ENCODE measurements at places on chromosomes 2 and 18.

DNA sequence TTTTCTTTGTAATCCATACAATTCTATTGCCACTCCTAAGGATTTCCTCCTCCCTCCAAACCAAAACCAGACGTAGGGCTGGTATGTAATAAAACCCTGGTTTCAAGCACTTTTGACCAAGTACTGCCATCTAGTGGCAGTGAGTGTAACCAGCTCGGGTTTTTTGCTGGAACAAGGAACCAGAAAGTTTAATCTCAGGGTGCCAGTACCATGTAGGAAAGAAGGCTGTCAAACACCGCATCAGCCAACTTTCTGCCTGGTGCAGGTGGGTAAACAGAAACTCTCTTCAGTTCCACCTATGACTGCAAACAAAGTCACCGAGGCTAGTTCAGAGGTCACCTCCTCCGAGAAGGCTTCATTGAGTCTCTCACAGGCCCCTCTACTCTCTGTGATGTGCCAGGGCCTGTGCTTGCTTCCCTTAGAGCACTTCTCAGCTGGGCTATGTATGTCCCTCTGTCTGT is 10.2 kb upstream of the THNSL2 start:
- peak; percentile 42 for DNase-seq

DNA sequence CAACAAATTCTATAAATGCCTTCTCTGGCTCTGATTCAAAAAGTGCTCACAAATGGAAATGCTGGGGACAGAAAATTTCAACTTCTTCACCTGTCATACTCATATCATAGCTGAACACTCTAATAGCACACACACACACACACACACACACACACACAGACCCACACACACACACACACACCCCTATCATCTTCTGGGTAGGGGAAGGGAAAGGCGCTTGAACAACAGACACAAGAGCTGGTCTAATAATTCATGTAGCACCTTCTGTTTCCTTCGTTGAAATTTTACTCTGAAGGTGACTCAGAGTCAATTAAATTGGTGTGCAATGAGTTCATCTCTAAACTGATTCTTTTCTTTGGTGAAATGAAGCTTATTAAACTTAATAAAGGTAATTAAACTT is 32.9 kb downstream of the CD28 start:
- no peak for DNase-seq

- no peak for DNase-seq
Observed at GRCh38 chr2:13584020-13584419, 867.3 kb downstream of the TRIB2 start.

DNA sequence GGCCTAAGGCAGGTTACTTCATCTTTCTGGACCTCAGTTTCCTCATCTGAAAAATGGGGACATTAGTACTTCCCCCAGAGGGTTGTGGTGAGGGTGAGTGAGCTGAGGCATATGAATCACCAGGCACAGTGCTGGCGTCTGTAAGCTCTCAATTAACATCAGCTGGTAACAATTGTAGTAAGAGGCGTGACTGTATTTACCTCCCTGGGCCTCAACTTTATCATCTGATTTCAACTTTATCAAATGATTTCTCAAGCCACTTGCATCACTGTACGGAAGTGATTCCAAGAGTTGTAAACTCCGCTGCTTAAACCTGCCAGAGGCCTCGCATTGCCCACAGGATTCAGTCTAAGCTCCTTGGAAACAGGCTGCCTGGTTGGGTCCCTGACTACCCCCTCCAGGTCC is 53.6 kb upstream of the PKDCC start:
- DNase-seq = no peak

- no peak for DNase-seq
Observed at GRCh38 chr2:140630557-140630956, 1500.3 kb downstream of the LRP1B start.

- no peak for DNase-seq
Observed at GRCh38 chr2:110124038-110124825, 8.6 kb upstream of the MALL start.

- no peak for DNase-seq
Observed at GRCh38 chr2:17799301-17800120, 16.7 kb upstream of the MSGN1 start.

DNA sequence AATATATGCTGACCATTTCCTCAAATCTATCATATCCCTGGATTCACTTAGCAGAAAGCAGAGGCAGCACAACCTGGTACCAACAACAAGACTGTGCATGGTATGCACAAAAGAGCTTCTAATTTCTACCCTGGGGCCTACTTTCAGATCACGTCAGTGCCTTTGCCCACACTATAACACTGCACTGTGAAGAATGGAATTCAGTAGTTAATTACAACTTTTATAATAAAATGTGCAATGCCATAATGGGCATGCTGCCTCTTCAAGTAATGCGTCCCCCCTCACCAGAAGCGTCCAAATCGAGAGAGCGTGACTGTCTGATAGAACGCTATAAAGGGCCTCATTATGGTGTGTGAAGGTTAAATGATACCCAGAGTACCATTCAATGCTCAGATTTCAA is 328.1 kb upstream of the PKDCC start:
- DNase-seq = no peak

GRCh38 chr2:71156573-71156972 is 26.1 kb downstream of the MPHOSPH10 start:
- DNase-seq = no peak

GRCh38 chr2:151765760-151766410 is 31.6 kb upstream of the NEB start:
- no peak for DNase-seq

DNA sequence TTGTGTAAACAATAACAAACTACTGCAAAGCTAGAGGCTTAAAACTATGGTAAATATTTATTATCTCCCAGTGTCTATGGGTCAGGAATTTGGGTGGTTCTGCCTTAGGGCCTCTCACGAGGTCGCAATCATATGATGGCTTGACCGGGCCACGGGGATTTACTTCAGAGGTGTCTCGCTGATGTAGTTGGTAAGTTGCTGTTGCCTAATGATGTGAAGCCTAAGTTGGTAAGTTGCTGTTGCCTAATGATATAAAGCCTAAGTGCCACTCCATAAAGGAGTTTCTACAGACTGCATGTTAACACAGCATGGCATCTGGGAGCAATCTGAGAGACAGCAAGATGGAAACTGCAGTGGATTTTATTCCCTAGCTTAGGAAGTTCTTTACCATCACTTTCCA is 35.8 kb downstream of the FMNL2 start:
- DNase-seq = no peak
